Calu3 (cell line): ENCODE measurements at places on chromosomes 7 and 10. TPM values are rescaled to one million over a fixed set of nuclear protein-coding genes. Genes with fewer than 3 reads are reported as not detected.

OR2A1 gene
- not detected in 2 replicates for total RNA-seq

CYP3A7 gene
- total RNA-seq: 0.71 and 0.86 TPM in 2 replicates

GRM3 gene
- not detected in 2 replicates for total RNA-seq

GPNMB gene
- 5.8 and 6.1 TPM in 2 replicates for total RNA-seq

INA gene
- total RNA-seq: 1.3 and 1.9 TPM in 2 replicates

- no peak for DNase-seq
- H3K36me3 ChIP-seq: peaks cover 24% of the 10 kb centered on the region
- peaks cover 17% of the 10 kb centered on the region for H3K27me3 ChIP-seq
- no peak overlapping the region for H3K27ac ChIP-seq
- no peak overlapping the region for H3K4me3 ChIP-seq
Observed at GRCh38 chr10:11454958-11455566, 156.4 kb downstream of the USP6NL start.

- no peaks in the 10 kb centered on the region for H3K27me3 ChIP-seq
- H3K4me1 ChIP-seq: no peaks in the 10 kb centered on the region
- H3K27ac ChIP-seq: no peak overlapping the region
Observed at GRCh38 chr7:70416986-70417655, 714.8 kb upstream of the GALNT17 start.

GRCh38 chr7:152076324-152076821 is 50.9 kb downstream of the GALNT11 start:
- no peak overlapping the region for H3K4me3 ChIP-seq
- H3K27me3 ChIP-seq: no peaks in the 10 kb centered on the region

- peak; percentile 61 for DNase-seq
- H3K27me3 ChIP-seq: peaks cover 21% of the 10 kb centered on the region
- no peak overlapping the region for H3K27ac ChIP-seq
- peaks cover 21% of the 10 kb centered on the region for H3K4me1 ChIP-seq
Observed at GRCh38 chr10:71622154-71622526, 97.4 kb downstream of the C10orf105 start.

- no peak overlapping the region for H3K4me3 ChIP-seq
- peaks cover 25% of the 10 kb centered on the region for H3K27me3 ChIP-seq
- no peaks in the 10 kb centered on the region for H3K36me3 ChIP-seq
- no peak overlapping the region for H3K27ac ChIP-seq
- H3K4me1 ChIP-seq: no peaks in the 10 kb centered on the region
Observed at GRCh38 chr10:59133841-59134593, 42.4 kb upstream of the PHYHIPL start.

DNA sequence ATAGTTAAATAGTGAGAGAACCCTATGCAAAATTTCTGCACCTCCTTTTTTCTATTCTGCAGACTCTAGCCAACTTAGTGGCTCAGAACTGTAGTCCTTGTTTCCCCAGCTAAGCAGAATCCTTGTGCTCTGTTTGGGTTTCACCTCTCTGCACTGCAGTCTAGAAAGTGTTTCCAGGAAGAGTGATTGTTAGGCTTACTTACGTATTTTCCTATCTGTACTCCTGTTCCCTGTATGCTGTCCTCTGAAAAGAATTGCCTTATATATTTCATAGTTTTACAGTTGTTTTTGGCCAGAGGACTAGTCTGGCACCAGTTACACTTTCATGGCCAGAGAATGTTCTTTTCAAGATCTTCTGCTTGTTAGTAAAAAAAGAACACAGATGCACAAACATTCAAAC is 154.6 kb upstream of the POT1 start:
- H3K27me3 ChIP-seq: no peaks in the 10 kb centered on the region
- H3K27ac ChIP-seq: no peak overlapping the region
- no peak for DNase-seq
- peaks cover 14% of the 10 kb centered on the region for H3K4me1 ChIP-seq
- H3K36me3 ChIP-seq: no peaks in the 10 kb centered on the region

- peaks cover 17% of the 10 kb centered on the region for H3K27me3 ChIP-seq
- H3K4me1 ChIP-seq: peaks cover 8% of the 10 kb centered on the region
- no peak overlapping the region for H3K27ac ChIP-seq
Observed at GRCh38 chr7:21999896-22000295, 54.2 kb upstream of the CDCA7L start.

DNA sequence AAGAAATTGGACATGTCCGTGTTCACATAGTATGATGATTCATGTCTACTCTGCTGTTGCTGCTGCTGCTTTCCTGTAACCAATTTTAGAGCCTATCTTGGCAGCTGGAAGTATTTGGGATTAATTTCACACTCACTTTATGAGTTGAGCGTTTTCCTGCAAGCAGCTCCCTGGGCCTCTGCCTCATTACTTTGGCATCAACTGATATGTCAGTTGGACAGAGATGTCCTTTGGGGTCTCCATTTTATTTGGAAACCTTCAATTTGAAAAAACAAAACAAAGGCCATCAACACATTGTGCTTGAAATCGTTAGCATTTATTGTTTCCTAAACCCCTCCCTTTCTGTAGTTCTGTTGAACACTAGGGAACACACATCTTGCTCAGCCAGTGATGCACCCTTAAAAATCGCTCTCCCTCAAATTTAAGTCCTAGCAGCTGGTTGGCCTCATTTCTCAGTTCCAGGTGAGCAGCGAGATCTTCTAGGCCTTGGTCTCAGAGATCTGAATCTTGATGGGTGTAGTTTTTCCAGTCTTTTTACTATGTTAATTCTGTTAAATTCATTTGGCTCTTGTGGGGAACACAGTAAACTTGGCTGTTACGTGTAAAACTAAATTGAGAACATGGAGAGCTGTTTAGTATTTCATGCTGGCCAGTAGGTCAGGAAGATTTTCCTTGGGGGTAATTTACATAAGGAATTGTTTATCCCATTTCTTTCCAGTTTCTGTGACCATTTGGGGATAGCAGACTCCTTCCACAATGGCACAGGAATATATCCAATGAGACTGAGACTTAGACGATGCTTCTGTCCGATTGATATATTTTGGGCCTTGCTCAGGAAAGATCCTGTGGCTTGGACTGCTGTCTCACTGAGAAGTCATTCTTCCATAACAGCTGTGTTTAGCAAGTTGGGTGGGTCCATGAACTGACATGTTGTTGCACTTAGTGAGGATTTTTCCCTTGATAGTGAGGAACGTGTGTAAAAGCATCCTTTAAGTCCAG is 371.6 kb downstream of the BBS9 start:
- no peaks in the 10 kb centered on the region for H3K27me3 ChIP-seq
- H3K36me3 ChIP-seq: no peaks in the 10 kb centered on the region
- DNase-seq: no peak
- no peak overlapping the region for H3K27ac ChIP-seq

GRCh38 chr7:131076711-131077181 is 250.9 kb upstream of the MKLN1 start:
- H3K27me3 ChIP-seq: no peaks in the 10 kb centered on the region
- DNase-seq: no peak
- H3K4me1 ChIP-seq: peaks cover 10% of the 10 kb centered on the region

DNA sequence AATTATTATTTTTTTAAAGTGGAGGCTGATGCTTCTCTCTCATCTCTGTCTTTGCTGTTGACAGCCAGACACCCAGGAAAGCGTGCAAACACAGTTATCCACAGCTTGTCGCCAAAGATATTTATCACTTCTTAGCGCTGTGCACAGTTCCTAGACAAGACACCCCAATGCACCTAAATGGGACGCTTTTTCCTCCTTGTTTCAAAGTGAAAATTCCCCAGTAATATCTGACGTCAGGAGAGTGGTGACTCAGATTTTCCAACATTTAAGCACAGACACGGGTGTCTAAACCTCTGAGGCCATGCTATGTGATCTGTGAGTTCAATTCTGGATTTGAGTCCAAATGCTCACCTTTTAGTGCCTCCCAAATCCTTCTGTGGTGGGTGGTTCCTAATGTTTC is 151.6 kb downstream of the EMX2 start:
- no peak overlapping the region for H3K4me3 ChIP-seq
- no peak for DNase-seq
- H3K4me1 ChIP-seq: no peaks in the 10 kb centered on the region
- H3K27me3 ChIP-seq: peaks cover 49% of the 10 kb centered on the region

GRCh38 chr10:70834441-70835151 is 18.8 kb downstream of the SGPL1 start:
- no peak for DNase-seq
- H3K4me1 ChIP-seq: peaks cover 37% of the 10 kb centered on the region
- H3K27me3 ChIP-seq: no peaks in the 10 kb centered on the region
- no peak overlapping the region for H3K27ac ChIP-seq
- no peak overlapping the region for H3K4me3 ChIP-seq

- H3K4me1 ChIP-seq: peaks cover 78% of the 10 kb centered on the region
- no peak overlapping the region for H3K4me3 ChIP-seq
- H3K27ac ChIP-seq: peak overlapping the region; percentile 2
- no peak for DNase-seq
- H3K27me3 ChIP-seq: no peaks in the 10 kb centered on the region
- peaks cover 53% of the 10 kb centered on the region for H3K36me3 ChIP-seq
Observed at GRCh38 chr7:121385056-121385799, 10.9 kb downstream of the FAM3C start.
